ENCODE measurements at places on chromosomes 4 and X.

- no peak for DNase-seq
Measured at GRCh38 chr4:81541161-81541945, 69.6 kb upstream of the RASGEF1B start.

GRCh38 chr4:60805500-60806313 lies 394.4 kb upstream of the ADGRL3 start:
- no peak for DNase-seq

DNA sequence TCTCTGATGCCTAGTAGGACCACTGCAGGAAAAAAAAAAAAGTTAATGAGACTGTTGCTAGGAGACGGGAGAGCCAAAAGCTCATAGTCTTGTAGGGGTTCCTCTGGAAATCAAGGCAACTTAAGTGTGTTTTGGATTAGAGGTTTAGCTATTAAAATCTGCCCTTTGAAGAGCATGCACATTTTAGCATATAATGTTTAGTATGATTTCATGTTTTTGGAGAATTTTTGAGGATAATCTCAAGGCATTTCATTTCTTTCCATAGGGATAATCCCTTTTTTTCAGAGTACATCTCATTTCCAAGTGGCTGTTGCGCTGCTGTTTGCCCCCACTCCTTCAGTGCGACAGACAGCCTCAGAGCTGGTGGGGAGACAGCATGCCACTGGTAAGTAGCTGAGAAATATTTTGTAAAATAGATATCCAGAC lies at the start of gene LINC00632:
Gene LINC00632, plus strand, starts transcription at position 339 of the 426 bp plus-strand sequence.
- no peak for DNase-seq

- no peak for DNase-seq
Measured at GRCh38 chr4:162837679-162838078, 329.0 kb downstream of the NAF1 start.

GRCh38 chrX:47264483-47265173 lies 31.8 kb downstream of the USP11 start:
- no peak for DNase-seq

- DNase-seq, result peak; percentile 65
Measured at GRCh38 chr4:25862411-25863346, at the start of gene SEL1L3. TSS of gene SEL1L3 (minus strand) at chr4:25862988. CDS start at chr4:25862836, 152 bp downstream.

DNA sequence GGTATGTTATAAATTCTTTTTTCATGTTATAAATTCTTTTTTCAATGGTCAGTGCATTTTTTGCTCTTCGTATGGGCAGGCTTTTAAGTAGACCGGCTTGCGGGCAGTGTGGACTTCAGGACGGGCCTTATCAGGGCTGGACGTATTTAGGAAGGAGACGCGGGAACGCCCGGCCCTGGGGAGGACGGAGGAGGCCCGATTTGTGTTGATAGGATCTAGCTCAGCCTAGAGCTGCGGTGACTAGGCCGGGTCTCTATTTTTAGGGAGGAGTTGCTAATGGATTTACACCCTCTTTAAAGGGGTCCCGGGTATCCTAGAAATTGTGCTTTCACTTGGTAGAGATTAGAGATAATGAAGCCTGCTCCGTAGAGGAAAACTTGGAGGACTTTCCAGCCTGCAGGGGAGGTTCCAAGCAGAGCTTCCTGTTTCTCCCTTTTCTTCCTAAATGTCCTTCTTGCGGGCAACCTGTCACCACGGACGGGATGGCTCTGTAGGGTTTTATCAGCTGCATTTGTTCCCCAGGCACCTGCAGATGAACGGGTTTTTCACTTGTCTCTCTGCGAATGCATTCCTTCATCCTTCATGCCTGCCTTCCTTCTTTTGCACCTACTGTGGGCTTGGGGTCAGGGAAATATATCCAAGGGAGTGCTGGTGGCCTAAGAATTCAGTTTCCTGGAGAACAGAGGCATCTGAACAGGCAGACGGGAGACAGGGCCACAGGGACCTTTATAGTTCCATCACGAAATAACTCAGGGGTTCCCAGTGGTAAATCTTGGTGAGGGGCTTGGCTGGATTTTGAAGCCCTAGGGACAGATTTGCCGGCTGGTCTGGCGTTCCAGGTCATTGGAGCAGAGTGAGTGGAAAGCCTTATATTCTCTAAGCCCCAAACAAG lies 1.4 kb downstream of the CD99 start:
- DNase-seq, result no peak

- DNase-seq, result no peak
Measured at GRCh38 chr4:96642490-96642889, 802.6 kb downstream of the PDHA2 start.

GRCh38 chr4:113052379-113052951 lies 3.0 kb downstream of the ANK2 start:
- DNase-seq, result no peak

All from right forelimb (tissue), 1 donor.